ENCODE measurements at places on chromosomes 2 and 18.

GRCh38 chr18:12456441-12456840, 48.7 kb downstream of the PRELID3A start:
- DNase-seq, result no peak

DNA sequence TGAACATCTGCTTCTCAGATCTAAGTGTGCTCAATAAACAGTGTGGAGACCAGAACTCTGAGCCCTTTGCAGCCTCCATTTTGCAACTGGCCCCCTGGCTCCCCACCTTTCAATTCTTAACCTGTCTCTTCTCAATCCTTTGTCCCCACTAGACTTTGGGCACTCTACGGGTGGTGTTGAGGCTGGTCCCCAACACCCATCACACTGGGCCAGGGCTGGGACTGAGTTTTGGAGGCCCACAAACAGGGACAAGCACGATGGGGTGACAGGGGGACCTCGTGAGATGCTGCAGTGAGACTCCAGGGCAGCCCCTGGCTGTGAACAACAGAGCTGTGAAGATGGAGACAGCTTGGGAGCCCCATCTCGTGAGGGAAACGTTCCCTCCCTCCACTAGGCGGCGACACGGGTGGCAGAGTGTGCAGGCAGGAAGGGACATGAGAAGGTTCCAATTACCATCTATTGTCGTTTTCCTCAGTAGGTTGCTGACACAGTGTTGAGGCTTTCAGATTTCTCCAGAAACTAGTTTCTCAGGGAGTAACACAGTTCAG, 1.2 kb downstream of the ANKMY1 start:
- DNase-seq, result no peak

DNA sequence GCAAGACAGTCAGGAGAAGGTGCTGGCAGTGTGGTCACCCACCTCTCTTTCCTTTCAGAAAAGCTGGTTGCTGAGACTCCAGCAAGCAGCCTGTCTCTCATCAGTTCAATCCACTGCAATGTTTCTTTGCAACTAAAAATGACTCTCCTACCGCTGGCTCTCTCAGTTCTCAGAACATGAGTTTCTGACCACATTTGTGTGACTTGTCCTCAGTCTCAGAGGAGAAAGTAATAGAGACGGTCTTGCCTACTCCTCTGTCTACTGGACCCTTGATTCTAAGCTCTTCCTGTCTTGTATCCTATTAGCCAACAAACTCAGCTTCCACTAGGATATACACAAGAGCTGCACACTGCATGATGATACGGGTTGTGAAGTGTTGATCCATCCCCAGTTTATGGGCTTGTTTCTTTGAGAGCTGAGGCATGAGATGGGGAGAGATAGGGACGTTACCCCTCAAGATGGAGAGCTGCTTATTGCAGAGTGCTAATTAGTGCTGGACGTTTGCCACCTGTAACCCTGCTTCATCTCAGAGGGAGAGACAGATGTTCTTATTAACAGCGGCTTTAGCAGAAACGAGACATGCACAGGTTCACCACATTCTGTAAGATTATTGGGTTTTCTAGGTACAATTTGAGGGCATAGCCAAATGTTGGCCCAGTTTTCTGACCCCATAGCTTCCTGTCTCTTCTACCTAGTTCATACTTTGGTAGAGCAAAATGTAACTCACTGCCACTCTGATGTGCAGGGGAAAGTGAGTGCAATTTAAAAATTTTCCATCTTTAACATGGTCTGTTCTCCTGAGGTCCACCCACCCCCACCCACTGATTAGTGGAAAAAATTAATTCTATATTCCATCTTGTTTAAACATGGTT, 32.4 kb upstream of the YWHAQ start:
- DNase-seq, result no peak

- no peak for DNase-seq
Observed at GRCh38 chr2:232028071-232028470, 66.6 kb downstream of the DIS3L2 start.

DNA sequence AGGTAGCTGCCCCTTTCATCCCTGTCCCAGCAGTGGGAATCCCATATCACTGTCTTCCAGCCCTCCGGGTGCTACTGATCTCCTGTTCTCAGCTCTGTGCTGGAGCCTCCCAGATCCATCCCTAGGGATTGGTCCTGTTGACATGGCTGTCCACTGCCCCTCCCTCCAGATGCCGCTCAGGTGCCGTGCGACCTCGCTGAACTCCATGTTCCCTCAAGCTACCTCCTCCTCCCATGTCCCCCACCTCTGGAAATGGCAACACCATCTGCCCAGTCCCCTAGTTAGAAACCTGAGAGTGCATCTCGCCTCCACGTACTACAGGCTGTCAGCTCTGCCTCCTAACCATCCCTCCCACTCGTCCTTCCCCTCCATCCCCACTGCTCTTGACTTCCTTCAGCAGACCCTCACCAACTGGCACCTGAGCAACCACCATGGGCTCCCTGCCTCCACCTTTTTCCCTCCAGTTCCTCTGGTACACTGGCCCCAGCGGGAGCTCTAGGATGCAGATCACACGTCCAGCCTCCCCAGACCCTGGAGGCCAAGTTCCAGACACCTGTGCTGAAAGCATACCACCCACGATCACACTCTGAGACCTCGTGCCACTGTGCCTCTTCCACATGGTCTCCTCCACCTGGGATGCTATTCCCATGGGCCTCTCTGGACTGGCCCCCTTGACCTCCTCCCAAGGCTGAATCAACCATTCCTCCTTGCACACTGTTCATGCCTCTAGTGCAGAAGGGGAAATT, 106.8 kb downstream of the KLHL29 start:
- DNase-seq, result no peak

DNA sequence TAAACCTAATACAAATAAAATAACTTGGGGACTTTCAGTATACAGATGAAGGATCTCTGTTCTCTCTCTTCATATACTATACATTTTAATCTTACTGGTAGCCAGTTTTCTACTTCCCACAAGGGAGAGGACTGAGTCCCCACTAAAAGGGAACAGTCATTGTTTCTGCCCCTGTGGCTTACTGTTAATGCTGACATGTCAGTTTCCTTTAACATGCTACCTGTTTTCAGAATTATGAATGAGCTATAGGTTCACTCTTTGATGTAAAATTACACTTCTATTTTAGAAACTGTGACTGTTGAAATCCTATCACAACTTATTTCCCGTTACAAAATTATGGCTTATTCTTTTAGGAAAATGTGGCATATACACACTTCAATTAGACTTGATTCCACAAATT, 207.7 kb downstream of the CDH2 start:
- no peak for DNase-seq

DNA sequence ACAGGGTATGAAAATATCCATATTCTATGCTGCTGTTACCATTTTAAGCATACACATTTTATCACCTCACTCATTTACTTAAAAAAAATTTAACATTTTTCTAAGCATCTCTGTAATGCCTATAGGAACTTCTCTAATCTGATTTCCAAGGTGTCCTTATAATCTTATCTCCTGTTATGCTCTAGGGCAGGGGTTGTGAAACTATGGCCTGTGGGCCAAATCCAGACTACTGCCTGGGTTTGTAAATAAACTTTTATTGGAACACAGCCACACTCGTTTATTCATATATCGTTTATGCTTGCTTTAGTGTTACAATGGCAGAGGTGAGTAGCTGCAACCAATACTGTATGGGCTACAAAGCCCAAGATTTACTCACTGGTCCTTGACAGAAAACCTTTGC, 151.6 kb downstream of the RAPGEF4 start:
- no peak for DNase-seq

DNA sequence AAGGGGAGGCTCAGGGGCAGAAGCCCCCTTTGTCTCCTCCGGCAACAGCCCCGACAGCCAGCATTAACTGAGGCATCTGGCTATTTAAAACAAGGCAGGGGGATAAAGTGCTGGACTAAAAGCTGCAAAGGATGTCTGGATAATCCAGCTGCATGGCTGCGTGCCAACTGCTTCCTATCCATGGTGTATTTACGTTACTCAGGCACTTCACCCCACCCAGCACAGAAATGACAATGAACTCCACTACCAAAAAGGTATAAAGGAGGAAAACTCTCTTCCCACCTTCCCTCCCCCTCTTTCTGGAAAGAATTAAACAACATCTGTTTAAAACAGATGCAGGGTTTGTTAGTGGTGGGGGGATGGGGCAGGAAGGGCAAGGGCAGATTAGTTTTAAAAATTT, 82.5 kb downstream of the SPRED2 start:
- DNase-seq, result peak; percentile 44

DNA sequence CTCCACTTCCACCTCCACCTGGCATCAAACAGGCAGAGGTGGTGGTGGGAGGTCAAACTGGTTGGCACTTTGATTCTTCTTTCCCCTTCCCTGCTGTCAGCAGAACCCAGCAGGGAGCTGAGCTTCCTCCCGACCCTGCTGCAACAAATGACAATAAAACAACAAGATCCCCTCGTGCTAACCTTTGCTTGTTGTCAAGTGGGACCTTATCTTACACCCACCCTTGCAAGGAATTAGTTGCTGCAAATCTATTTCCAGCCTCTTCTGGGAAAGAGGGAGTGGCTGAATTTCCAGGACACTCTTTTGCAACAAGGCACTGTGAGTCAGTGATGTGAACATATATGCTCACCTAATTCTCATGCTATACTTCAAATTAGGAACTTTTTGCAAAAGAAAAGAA, 655.1 kb downstream of the DSC3 start:
- no peak for DNase-seq

DNA sequence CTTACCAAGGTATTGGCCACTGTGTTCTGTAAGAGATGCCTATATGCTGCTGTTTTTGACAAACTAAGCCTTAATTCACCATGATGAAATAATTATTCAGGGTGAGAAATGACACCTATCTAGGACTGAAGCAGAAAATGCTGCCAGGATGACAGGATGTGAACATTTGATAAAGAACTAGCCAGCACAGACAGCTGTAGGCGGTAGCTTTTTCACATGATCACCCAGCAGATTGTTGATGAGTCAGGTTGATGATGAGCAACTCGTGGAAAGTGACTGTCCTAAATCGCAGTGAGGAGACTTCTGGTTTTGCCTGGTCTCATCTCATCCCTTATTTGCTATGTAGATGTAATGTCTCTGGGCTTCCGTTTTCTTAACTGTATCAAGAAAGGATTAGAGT, 144.1 kb downstream of the PRPF40A start:
- DNase-seq, result no peak

GRCh38 chr2:109436610-109437225, 177.0 kb downstream of the SEPTIN10 start:
- no peak for DNase-seq

DNA sequence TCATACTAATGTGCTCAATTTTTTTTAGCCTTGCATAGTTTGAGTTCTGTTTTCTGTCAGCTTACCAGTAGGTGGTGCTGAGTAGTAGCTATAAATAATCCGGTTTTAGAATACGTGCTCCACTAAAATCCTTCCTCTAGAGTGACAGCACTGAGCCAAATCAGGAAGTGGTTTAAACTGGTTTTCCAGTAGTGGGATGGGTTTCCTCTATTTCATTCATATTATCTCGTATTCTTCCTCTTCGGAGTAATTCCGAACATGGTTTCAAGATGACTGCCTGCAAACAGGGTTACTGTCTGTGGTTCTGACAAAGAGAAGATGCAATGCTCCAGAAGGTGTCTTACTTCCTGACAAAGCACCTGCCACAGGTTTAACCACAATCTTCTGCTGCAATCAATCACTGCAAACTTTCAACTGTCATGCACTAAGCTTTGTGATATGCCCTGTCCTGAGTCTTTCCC, 496.9 kb upstream of the VRK2 start:
- DNase-seq, result no peak

- no peak for DNase-seq
Observed at GRCh38 chr18:56240405-56240804, 398.0 kb downstream of the TXNL1 start.

DNA sequence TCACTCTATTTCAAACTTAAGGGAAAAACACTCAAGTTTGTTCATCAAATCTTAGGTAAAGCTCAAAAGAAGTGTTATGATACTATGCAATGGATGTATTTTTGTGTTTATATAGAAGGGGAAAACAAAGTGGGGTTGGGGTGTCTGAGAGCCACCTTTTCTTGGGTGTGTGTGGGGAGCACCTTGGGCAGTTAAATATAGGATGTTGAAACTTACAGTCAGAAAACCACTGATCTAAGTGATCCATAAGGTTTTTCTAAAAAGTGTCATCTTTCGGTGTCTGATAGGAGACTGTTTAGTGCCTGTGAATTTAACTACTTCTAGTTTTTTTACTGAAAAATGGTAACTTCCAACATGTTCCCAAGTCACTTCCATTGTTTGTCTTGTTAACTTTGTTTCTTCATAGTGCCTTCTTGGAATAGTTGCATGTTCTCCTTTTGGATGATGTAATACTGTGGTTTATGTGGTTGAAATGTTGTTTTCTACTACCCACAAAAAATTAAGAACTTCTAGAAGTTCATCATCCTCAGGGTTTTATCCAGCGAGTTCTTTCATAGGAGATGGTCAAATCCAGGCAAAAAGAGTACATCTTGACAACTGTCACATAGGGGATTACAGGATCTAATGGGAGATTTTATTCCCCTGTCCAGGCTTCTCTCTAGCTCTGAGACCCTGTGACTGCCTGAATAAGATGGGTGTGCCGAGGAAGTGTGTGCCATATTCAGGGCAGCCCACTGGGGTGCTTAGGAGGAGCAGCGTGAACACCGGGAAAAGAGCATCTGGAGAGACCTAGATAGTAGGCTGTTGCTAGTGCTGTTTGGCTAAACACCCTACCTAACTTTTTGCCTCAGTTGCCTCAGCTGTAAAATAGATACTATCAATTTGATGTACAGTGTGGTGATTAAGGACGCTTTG, 46.2 kb downstream of the CAB39 start:
- no peak for DNase-seq
